Cortex of kidney (tissue), 1 donor: ENCODE measurements at places on chromosomes 4 and X.

- no peak for DNase-seq
Observed at GRCh38 chrX:13994536-13995080, 35.1 kb downstream of the GEMIN8 start.

DNA sequence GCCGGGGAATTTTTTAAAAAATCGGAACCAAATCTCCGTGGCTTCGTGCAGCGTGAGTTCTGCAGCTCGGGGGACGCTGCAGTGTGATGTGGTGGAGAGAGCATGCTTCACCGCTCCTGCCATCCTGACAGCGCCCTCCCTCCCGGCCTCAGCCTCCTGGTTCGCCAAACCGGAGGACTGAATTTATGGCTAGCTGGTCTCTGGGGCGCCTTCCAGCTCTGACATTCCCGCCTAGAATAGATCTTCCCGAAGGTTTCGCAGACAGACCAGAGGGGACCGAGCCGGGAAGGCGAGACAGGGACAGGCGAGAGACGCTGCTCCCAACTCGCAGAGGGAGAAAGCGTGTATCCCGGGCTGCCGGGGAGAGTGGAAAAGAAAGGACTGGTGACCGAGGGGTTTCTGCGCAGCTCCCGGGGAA is 25.9 kb downstream of the HOPX start:
- no peak for DNase-seq

- DNase-seq, result no peak
Observed at GRCh38 chrX:79366556-79366872, 620 bp downstream of the ITM2A start.

DNA sequence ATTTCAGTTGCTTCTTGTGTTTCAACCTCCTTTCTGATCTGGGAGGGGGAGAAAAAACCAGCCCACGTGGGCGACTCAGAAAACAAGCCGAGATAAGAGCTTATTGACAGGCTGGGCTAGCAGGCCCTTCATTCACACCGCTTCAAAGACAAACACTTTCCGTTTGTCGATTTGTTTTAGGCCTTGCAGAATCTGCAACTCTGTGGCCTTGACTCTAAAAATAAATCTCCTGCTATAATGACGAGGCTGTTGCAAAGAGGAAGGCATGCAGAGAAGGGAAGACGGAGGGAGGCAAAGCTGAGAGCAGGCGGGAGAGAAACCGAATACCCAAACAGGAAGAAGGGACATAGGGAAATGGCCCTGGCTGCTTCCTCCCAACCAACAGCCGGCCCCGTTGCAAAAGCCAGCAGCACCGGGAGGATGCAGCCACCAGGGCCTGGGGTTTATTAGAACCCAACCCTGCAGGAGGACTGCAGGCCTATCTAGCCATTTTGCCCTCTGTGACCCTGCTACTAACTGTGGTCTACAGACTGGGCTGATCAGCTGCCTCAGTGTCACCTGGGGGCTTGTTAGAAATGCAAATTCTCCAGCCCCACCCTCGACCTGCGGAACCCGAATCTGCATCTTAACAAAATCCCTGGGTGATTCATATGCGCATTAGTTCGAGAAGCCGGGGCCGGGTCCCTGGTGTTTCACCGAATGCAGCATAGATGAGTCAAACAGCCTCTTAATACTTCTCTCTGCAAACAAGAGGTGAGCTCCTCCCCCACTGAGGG is 325.5 kb downstream of the BCOR start:
- DNase-seq, result no peak

DNA sequence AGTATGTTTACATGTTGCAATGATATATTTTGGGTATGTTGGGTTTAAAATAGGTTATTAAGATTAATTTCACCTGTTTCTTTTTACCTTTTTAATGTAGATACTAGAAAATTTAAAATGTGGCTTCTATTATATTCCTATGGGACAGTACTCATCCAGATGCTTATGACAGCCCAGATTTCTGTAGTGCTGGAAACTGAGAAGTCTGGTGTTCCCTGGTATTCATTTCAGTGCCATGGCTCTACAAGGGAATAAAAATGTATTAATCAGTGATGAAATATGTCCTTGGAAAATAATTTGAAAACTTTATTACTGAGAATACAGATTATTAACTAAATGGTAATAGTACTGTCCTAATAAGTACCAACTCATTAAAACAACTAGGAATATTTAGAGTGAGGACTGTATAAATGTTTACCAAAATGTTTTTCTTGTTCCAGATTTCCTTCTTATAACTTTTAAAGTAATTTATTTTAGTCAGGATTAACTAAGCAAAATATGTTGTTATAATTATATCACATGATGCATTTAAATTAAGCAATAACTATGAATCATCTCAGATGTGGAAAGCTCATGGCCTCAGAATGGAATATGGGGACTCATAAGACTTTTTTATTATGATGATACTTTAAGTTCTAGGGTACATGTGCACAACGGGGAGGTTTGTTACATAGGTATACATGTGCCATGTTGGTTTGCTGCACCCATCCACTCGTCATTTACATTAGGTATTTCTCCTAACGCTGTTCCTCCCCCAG is 25.3 kb downstream of the ARHGAP24 start:
- DNase-seq, result no peak

DNA sequence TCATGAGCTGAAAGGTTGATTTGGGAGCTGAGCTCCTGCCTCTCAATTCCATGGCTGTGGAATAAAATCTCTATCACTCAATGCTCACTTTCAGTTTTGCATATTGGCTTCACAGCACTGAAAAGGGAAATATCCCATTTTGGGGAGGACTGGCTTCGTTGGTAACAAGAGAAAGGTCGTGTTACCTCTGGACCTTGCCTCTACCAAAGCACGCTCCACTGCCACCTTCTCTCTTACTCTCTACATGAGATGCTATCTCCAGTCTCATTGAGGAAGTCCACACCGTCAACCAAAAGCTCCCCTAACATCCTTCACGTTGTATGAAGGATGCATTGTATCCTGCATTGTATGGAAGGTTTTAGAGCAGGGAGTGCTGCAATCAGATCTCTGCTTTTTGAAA is 195.0 kb upstream of the LDB2 start:
- DNase-seq, result no peak

DNA sequence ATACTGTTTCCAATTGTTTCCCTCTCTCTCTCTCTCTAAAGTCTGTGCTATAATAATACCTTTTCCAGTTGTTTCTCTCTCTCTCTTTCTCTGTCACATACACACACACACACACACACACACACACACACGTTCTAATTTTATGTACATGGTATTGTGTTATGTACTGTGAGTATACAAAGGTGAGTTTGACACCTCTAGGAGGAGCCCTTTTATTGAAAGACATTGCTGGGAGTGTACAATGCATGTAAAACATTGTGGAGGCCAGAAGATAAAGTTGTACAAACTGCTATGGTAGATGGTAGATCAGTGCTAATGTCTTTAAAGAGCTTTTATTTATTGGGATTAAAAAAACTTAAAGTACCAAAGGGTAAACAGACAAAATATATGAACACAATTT is 53.6 kb downstream of the BLTP1 start:
- DNase-seq, result no peak

DNA sequence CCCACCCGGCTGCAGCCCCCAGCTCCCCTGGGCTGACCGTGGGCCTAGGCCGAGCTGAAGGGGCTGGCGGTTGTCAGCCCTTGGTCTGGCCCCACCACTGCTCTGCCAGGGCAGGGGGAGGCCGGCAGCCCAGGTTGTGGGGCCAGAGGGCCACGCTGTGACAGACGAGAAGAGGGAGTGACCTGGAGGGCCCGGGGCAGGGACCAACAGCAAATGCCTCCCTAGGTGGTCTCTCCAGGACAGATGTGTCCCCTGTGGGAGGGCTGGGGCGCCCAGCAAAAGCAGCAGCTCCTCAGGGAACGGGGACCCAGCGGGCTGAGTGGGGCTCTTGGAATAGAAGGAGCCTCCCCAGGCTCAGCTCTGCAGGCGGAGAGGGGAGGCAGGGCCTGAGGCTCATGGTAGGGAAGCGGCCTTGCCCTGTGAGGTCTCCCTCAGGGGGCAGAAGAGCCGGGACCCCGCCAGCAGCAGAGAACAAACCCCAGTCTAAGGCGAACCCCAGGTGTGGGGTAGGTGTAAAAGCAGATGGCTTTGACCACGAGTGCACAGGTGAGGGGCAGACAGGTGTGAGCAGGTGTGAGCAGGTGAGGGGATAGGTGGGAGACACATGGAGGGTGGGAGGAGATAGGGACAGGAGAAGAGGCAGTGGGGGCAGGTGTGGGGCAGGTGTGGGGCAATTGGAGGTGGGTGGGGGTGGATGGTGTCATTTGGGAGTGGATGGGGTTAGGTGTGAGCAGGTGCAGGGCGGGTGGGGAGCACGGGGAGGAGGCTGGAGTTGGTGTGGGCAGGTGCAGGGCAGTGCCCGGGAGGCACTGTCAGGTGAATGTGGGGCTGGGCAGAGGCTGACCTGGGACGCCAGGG is 34.1 kb upstream of the SPON2 start:
- DNase-seq, result no peak

GRCh38 chr4:20760053-20760452 is 59.8 kb downstream of the PACRGL start:
- DNase-seq, result no peak

- DNase-seq, result no peak
Observed at GRCh38 chr4:88794087-88794690, 96.6 kb upstream of the NAP1L5 start.

DNA sequence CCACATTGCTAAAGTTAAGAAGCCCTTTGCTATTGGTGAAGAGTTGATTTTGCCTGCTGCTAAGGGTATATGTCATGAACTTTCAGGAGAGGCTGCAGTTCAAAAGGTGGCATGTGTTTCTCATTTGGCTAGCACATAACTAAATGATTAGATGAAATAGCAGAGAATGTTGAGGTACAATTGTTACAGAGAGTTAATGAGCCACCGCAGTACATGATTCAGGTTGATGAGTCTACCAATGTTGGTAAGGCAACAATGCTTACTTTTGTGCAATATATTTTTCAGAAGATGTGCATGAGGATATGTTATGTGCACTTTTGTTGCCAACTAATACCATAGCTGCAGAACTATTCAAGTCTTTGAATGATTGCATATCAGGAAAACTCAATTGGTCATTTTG is 21.1 kb upstream of the CXCL2 start:
- DNase-seq, result no peak

- no peak for DNase-seq
Observed at GRCh38 chr4:165343353-165344191, 16.1 kb downstream of the MSMO1 start.

DNA sequence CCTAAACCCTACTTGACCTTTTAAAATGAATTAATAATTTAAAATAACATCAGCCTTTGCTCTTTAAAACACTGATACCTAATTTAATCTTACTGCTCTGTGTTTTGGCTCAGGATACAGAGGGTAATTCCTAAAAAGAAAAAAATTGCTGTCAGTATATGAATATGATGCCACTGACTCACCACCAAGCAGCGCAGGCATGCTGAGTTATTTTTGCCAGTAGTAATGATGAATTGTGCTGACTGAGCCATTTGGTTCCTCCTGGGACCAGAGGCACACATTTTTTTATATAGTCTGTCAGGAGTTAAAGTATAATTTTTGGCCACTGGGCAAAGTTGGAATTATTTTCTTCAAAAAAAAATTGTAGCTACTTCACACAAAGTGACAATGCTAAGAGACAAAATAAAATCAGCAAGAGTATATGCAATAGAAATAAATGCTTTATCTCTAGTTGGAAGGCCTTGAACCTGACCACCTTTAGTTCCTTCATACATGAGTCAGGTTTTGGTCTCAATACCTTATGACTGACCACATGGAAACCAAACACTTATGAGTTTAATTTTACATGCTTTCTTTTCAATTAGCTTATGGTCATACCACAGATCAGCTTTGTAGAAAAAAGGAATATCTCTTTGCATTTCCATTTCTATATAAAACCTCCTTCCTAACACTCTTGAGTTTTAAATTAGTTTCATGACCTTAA is 115.1 kb downstream of the PPP3CA start:
- no peak for DNase-seq

DNA sequence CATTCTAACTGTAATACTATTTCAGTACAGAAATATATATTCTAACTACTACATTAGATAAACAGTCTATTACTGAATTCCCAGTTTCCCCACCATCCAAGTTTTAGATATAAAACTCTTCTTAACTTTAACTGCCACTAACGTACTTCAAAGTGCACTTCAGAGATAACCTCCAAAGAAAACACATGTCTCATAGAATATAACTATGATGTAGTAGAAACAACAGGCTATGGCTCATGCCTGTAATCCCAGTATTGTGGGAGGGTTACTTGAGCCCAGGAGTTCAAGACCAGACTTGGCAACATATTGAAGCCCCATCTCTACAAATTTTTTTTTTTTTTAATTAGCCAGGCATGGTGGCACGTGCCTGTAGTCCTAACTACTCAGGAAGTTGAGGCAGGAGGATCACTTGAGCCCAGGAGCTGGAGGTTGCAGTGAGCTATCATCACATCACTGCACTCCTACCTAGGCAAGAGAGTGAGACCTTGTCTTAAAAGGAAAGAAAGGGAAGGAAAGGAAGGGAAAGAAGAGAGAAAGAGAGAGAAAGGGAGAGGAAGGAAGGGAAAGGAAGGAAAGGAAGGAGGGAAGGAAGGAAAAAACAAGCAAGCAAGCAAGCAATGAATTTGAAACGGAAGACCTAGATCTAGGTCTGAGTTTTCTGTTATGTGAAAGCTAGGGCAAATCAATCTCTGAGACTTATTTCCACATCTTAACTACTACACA is 4.8 kb downstream of the HAUS3 start:
- DNase-seq, result no peak

- no peak for DNase-seq
Observed at GRCh38 chr4:121011780-121012340, 60.5 kb downstream of the NDNF start.

- DNase-seq, result no peak
Observed at GRCh38 chr4:78864405-78865024, 74.7 kb downstream of the PAQR3 start.

- DNase-seq, result no peak
Observed at GRCh38 chrX:39556056-39556455, 541.7 kb downstream of the BCOR start.

GRCh38 chr4:188031751-188032150 is 36.2 kb downstream of the ZFP42 start:
- no peak for DNase-seq

GRCh38 chr4:94722748-94723147 is 35.0 kb upstream of the BMPR1B start:
- no peak for DNase-seq

- DNase-seq, result no peak
Observed at GRCh38 chr4:30416547-30416946, 303.6 kb upstream of the PCDH7 start.

GRCh38 chr4:102734116-102734515 is 26.7 kb downstream of the MANBA start:
- no peak for DNase-seq

GRCh38 chr4:111323496-111323895 is 700.6 kb upstream of the PITX2 start:
- no peak for DNase-seq

DNA sequence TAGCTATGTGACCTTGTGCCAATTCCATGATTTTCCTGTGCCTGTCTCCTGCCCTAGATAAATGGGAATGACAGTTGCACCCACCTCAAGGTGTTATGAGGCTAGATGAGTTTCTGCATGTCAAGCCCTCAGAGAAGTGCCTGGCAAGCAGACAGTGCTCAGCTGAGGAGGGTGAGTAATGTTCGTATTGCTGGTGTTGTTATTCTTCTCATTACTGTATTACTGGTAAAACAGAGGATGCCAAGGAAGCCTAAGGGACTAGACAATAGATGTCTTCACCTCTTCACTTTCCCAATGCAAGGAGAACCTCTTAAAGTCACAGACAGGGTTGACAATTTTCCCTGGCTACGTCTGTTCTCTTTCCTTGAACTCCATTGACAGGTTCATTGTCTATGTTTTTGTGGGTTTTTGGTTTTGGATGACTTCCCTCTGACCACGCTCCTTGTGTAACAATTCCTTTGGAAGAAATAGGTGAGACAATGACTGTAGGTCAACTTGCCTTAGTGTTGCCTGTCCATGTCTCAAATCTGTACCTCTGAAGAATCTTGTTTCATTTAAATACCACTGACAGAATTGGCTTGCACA is 19.2 kb downstream of the ETDC start:
- DNase-seq, result no peak
